ENCODE measurements at places on chromosomes 2 and 18.
A peak's percentile ranks its signal among the peaks of the same experiment; 100 is the strongest.

DNA sequence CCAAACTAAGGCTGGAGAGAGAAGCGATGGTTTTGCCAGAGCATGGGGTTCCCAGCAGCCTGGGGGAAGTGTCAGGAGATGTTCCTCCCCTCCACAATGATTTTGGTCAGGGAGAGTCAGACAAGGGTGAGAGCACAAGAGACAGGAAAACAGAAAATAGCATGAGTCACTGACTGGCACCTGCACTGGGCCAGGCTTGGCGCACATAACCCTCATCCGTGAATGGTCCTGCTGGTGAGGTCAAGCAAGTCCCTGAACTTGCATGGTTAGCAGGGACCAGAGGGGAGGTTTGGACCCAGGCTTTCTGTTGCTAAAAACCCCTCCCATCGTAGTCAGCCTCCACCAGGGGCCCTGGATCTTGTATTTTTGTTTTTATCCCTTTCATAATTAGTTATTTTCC lies 174.5 kb upstream of the MYT1L start:
- no peak for DNase-seq

- DNase-seq, result no peak
Observed at GRCh38 chr2:54595999-54596902, 127.2 kb upstream of the EML6 start.

- no peak for DNase-seq
Observed at GRCh38 chr2:136242687-136243277, 124.8 kb upstream of the CXCR4 start.

DNA sequence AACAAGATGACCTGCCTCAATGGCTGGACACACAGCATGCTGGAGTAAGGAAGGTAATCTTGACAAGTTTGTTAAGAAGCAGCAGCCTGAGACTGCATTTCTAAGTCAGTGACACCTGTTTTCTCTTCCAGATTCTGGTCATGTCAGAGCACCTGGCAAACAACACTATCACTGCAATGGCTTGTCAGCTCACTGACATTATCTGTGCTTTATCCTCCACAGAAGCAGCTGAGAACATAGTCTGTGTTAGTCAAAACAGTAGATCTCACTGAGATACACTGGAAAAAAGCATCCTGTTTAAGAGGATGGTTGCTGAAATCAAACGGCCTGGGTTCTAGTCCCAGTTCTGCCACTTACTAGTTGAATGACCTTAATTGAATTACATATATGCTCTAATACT lies 355.2 kb downstream of the RIT2 start:
- no peak for DNase-seq

DNA sequence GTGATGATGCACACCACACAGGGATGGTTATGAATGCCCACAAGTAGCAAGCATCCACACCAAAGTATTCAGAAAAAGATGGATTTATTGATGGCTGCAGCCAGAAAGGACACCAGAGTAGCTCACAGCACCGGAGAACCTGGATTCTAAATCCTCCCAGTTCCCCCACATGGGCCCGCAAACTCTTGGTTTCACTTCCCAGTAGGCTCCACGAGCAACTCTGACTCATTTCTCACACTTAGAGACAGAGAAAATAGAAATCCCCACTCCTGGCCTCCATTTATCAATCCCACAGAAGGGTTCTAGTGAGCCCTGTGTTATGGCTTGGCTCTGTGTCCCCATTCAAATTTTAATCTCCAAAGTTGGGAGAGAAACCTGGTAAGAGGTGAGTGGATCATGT lies 426.7 kb upstream of the MYT1L start:
- DNase-seq, result no peak

DNA sequence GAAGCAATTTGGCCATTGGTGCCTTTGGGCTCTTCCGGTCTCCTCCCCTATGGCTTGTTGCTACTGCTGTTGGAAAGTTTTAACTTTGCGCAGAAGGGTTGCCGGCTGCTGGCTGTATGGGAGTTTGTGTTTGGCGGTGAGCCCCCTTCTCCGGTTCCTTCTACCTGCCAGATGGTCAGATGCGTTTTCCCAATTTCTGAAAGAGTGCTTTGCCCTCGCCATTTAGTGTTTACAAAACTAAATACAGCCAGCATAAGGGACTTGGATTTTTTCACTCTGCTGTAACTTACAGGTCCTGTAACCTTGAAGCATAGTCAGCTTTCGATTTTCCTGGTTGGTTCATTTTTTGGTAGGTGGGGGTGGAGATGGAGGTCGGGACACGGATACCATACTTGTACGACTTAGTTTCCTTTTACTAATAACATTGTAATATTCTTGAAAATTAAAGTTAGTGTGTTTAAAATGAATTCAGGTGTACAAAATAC lies 604 bp downstream of the COQ10B start:
- no peak for DNase-seq

- no peak for DNase-seq
Observed at GRCh38 chr18:67514901-67515540, 1.5 kb downstream of the DSEL start.

DNA sequence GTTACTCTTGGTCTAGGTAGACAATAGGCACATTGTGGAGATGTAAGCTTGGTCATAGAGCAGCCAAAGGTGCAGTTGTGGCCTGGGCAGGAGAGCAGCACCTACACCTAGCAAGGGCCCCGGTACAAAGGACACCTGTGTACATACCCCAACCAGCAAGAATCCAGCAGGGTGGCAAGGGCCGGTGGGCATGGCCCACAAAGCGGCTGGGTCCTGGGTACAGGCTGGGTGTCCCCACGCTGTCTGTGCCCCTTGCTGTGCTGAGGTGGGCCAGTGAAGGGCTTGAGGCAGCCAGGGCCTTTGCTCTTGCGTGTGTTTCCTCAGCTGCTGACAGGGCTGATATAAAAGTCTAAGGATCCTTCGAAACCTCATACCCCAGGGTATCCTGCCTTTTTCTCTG lies 501.8 kb downstream of the EIPR1 start:
- no peak for DNase-seq

DNA sequence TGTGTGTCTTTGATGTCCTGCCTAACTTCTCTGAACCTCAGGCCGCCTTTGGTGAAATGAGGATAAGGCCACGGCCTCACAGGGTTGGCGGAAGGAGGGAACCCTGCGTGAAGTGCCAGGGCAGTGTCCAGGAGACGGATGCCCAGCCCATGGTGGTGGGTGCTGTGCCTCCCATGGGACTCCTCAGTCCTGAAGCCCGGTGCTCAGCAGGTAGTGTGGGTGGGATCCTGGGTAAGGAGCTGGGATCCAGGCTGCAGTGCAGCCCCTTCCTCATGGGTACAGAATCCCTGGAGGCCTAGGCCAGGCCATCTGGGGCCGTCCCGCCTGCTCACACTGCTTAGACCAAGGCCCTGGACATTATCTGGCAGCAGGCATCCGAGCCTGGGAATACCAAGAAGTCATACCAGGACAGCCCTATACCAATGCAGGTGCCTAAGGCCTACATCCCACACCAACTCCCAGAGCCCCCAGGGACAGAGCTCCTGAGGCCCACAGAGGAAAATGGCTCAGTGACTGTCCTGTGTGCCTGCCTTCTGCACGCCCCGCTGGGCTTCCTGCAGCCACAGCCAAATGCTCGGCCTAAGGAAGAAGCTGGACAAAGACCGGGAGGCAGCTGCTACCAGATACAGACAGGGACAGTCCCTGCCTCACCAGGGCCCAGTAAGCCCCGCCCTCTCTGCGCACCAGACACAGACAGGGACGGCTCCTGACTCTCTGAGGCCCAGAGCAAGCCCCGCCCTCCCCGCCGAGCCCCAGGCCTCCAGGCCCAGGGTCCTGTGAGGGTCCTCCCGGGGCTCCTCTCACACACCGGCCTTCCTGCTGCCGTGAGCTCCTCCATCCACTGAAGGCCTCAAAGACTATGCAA lies 78.0 kb downstream of the NDUFA10 start:
- peak; percentile 56 for DNase-seq

GRCh38 chr18:13660510-13660909 lies 65.8 kb downstream of the FAM210A start:
- peak; percentile 23 for DNase-seq

- no peak for DNase-seq
Observed at GRCh38 chr2:44940732-44941464, 604 bp upstream of the SIX3 start.
